ENCODE measurements at places on chromosomes 2 and 18.

DNA sequence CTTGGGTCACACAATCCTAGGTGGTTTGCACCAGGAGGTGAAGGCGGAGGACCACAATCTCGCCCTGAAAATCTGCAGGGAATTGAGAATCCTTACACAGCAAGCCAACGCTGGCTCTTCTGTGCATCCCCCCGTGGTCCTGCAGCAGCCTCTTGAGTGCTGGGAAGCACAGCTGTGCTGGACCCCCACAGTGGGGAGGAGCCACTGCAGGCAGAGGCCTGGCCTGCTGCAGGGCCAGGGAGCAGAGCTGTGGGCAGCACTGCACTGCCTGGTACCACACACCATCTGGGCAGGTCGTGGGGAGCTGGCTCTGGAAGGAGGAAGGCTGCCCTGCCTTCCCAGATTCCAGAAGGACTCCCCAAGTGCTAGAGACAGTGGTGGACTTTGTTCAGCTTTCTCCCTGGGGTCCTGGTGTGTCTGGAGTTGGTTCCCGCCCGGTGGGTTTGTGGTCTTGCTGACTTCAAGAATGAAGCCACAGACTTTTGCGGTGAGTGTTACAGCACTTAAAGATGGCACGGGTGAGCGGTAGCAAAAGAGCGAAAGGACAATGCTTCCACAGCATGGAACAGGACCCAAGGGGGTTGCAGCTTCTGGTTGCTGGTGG lies 106.3 kb downstream of the FAM168B start:
- no peak for DNase-seq

DNA sequence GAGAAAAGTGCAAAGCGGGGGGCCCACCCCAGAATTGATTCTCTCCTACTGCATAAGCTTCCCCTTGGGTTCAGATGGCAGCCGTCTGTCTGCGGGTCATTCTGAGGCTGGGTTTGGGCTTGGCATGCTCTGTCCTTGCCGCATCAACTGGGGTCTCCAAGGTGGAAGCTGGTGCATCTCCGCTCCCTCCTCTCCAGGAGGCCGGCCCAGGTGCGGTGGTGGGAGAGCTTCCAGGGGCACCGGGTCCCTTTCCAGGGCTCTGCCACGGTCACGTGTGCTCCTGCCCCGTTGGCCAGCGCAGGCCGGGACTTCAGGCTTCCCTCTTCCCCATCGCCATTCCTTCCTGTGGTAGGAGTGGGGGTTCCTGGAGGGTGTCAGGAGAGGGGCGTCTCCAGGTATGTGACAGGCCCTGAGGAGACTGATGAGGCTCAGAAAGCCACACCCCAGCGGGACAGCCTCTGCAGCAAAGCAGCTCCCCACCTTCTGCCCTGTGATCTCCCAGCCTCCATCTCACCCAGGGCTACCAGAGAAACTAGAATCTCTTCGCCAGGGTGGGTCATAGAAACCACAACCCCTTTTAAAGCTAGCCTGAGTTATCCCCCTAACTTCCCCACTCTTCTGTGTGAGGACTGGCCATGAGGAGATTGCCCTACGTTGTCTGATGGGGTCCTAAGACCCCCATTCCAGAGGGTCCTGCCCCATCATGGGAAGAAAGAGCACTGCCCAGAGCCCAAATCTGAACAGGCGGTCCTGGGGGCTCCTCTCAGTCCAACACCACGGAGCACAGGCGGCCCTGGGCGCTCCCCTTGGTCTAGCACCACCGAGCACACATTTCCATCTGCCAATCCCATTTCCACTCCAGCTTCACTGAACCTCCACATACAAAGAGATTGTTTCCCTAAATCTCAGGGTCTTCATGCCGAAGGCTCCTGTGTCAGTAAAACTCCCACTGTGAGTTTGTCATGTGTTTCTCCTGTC lies 76.6 kb downstream of the SLC66A2 start:
- no peak for DNase-seq

DNA sequence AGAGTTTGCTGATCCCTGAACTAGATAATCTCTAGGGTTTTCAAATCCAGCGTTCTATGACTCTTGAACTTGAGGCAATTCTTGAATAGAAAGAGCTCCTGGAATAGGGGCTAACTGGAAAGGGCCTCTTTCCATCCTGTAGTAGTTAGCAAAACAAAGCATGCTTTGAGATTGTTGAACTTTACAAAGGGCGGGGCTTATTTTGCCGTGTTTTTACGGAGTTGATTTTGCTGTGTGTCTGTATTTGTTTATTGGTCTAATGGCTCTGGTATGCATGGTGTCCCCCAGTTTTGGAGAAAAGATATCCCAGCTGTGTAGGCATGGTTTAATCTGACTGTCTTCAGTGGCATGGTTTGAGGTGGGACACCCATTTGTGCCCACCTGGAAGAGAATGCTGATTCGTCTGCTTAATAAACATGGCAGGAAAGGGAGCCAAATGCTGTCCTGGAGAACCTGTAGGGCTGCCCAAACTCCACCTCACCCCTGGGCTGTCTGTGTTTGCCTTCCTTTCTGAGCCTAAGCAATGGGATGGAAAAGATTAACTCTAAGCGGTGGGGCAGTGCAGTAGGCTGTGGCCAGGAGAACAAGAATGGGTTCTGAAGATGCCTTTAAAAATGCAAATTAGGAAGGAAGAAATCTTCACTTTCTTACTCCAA lies 74.1 kb upstream of the FOSL2 start:
- DNase-seq = no peak

DNA sequence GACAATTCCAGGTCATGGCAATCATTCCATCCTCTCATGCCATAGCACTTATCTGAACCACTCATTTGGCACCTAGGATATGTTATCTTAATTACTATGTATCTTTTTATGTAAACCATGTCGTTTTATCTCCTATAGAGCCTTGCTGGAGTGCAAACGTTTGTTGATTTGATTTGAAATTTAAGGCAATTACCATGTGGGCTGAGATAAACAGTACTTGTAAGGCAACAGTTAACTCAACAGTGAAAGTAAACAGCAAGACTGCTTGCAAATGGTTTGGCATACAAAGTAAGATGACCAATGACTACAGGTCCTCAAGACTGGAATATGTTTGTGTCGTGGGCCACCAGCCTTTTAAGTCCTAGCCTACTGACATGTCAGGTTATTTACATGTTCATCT lies 133.7 kb upstream of the ZFP36L2 start:
- no peak for DNase-seq

- peak; percentile 49 for DNase-seq
These were observed 91.9 kb upstream of the STK17B start for GRCh38 chr2:196263181-196263747.

- DNase-seq = no peak
These were observed 102.2 kb downstream of the TEX51 start for GRCh38 chr2:127000937-127001336.

DNA sequence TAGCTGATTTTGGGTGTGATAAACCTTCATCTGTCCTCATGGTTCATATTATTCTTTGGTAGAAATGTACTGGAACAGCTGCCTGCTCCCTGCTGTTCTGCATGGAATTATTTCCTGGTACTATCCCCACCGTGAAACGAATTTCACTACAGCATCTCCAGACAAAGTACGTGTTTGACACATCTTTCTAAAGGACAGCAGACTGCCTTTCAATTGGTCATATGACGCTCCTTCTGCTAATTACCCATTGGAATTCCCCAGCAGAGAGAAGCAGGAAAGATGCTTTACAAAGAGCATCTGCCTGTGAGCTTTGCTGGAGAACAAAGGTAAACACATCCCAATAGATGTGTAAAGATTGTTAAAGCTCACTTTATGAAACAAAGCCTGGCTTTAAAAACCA lies 4.4 kb upstream of the RFX8 start:
- no peak for DNase-seq

- DNase-seq = no peak
These were observed 19.3 kb downstream of the MAPK4 start for GRCh38 chr18:50579061-50579774.

GRCh38 chr2:158753641-158754611 lies 41.2 kb upstream of the DAPL1 start:
- DNase-seq = peak; percentile 34

GRCh38 chr2:98501876-98502275 lies 57.2 kb downstream of the INPP4A start:
- no peak for DNase-seq

DNA sequence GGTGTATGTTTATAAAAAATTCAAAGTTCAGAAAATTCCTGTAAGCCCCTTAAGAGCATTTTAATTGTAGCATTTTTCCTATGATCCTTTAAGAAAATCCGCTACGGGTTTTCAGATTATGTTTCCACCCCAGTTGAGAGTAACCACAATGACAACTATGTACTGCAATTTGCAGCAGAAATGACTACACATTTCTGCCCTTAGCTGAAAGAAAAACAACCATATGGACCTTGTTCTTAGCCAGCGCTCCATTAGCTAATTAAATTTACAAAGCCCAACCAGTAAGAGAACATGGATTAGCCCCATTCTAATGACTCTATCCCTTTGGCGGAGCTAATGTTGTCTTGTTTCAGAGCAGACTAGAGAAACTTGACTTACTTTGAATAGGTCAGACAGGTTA lies 247.6 kb downstream of the SLC8A1 start:
- no peak for DNase-seq

GRCh38 chr2:104870100-104870975 lies 16.4 kb downstream of the POU3F3 start:
- no peak for DNase-seq

GRCh38 chr2:239985356-239985755 lies 39.8 kb downstream of the NDUFA10 start:
- no peak for DNase-seq

DNA sequence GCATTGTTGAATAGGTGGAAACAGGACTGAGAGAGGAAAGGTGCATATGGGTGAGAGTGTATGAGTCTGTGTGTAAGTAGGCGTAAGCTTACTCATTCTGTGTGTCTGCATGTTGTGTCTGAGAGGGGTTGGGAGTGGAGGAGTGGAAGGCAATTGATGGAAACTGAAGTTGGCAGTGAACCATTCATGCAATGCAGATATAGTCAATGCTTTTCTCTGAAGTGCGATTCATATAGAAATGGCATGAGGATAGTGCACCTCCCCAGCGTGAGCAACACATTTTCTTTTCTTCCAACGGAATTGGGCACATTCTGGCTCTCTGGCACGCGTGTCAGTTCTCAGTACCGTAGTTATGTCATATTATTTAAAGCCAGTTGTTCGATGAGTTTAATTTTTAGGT lies 250.5 kb downstream of the NYAP2 start:
- DNase-seq = no peak

DNA sequence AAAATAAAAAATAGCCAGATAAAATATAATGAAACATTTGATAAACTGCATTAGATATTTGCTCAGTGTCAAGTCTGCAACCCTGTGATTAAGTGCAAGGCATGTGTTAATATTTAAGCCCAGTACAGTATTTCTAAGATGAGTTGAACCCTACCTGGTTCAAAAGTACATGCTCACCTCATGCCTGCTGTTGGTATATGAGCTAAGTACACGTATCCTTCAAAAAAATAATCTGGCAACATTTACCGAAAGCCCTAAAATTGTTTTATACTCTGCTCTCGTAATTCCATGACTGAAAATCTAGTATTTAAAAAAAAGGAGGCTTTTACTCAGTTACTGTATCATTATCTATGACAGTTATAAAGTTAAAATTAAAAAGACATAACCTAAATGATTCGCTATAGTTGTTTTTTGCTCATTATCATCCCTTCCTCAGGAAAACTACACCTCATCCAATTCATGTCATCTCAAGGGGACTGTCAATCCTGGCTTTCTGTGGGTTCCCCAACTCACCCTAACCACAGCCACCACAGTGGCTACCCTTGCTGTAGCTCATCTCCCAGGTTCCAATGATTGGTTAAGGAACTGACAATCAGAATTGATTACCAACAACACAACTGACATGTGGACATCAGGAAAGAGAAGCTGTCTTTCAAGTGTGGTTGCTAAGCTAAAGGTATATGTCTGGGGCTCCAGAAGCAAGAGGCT lies 10.6 kb downstream of the TLK1 start:
- DNase-seq = no peak

DNA sequence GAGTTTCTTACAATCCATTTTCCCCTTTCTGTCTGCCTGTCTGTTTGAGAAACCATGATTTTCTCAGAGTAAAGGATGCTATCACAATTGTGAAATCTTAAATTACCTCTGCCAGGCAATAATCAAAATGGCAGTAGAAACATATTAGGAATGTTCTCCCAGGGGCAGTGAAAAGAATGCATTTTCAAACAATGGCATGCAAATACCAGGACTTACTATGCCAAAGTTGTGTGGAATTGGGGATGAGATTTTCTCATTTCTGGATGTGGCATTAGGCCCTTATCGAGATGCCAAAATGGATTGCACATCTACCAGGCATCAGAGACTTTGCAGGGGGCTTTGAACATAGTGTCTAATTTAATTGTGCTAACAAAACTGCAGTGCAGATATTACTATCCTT lies 821.4 kb downstream of the RNF144A start:
- DNase-seq = no peak

DNA sequence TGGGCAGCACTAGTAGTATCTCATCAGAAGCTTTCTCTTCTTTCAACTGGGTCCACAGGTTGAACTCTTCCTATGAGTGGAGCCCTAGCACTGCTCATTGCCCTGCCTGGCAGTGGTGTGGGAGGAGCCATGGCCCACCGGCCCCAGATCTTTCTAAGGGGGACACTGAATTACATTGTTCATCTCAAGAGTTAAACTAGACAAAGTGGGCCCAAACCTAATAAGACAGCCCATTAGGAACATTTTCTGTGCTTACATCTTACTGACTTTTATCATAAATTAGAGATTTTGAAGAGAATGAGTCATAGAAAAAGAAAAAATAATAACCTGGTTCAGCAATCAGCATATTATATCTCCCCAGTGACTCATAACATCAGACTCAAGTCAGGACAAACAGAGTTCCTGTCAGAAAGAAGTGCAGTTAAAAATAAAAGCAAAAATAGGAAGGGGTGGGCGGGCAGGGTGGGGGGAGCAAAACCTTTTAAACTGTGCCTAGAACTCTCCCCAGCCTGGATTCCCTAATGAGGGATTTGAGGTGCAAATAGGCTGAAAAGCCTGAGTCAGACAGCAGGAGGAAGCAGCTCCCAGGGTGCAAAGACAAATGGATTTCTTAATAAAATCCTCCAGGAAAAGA lies 161.6 kb upstream of the TRIB2 start:
- no peak for DNase-seq

- DNase-seq = no peak
These were observed 74.8 kb upstream of the COL5A2 start for GRCh38 chr2:189254268-189254883.

GRCh38 chr2:56088411-56088810 lies 95.4 kb upstream of the CCDC85A start:
- DNase-seq = no peak

- DNase-seq = no peak
These were observed 200.3 kb upstream of the SLC39A10 start for GRCh38 chr2:195456771-195457170.
